Testis (tissue), 5 donors: ENCODE measurements at places on chromosomes 3 and 15.

GRCh38 chr3:131973731-131974130, 61.1 kb downstream of the CPNE4 start:
- H3K27ac ChIP-seq, result no peak overlapping the region
- H3K4me1 ChIP-seq, result peaks cover 10% of the 10 kb centered on the region
- DNase-seq, result no peak
- no peak overlapping the region for H3K4me3 ChIP-seq

DNA sequence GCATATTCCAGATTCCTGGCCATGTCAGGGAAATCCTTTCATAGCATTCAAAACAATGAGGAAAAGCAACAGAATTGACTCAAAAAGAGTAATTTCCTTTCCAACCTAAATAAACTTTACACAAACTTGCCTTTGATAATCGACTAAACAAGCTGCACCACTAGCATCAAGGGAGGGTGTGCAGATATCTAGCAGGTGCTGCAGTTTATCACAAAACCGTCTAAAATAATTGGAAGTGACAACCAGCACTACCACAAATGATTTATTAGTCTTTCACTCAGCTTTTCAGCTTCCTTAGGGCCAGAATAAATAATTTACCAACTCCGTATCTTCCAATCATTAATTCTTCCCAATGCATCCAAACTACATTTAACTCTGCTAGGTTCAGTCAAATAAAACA, 71.7 kb downstream of the TBC1D5 start:
- H3K4me3 ChIP-seq, result no peak overlapping the region
- DNase-seq, result no peak
- no peaks in the 10 kb centered on the region for H3K27me3 ChIP-seq
- no peak overlapping the region for H3K27ac ChIP-seq
- no peaks in the 10 kb centered on the region for H3K4me1 ChIP-seq

DNA sequence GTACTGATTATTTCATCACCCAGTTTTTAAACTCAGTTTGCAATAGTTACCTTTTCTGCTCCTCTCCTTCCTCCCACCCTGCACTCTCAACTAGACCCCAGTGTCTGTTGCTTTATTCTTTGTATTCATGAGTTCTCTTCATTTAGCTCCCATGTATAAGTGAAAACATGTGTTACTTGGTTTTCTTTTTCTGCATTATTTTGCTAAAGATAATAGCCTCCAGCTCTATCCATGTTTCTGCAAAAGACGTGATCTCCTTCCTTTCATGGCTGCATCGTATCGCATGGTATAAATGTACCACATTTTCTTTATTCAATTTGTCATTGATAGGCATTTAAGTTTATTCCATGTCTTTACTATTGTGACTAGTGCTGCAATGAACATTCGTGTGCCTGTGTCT, 79.0 kb downstream of the NAALADL2 start:
- DNase-seq, result no peak
- no peak overlapping the region for H3K27ac ChIP-seq
- no peaks in the 10 kb centered on the region for H3K4me1 ChIP-seq
- no peaks in the 10 kb centered on the region for H3K27me3 ChIP-seq
- H3K4me3 ChIP-seq, result no peak overlapping the region

DNA sequence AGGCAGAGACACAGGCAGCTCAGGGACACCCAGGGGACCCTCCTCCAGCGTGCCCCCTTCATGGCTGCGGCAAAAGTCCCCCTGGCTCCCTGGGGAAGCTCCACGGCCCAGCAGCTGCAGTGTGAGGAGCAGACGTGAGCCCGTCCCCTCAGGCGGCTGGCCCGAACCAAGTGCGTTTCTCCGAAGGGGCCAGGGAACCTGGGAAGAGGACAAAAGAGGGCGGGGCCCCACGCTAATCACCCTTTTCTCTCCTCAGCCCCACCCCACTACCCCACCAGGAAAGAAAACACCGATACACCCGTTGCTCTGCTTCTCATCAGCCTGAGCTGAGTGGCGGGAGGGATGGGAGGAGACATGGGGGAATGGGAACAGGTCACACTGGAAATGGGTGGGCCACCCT, at the start of gene MUC4:
MUC4 (minus strand) TSS at position 174 of the 400 bp plus-strand sequence; CDS start at position 62, 112 bp downstream.
- H3K36me3 ChIP-seq, result no peaks in the 10 kb centered on the region
- H3K27ac ChIP-seq, result no peak within 1 kb of the TSS
- no peak within 1 kb of the TSS for H3K4me3 ChIP-seq
- no peaks in the 10 kb centered on the region for H3K4me1 ChIP-seq
- H3K27me3 ChIP-seq, result no peaks in the 10 kb centered on the region
- DNase-seq, result no peak

- DNase-seq, result no peak
- no peak overlapping the region for H3K4me3 ChIP-seq
- no peaks in the 10 kb centered on the region for H3K27me3 ChIP-seq
Measured at GRCh38 chr3:13616359-13616758, 67.4 kb downstream of the FBLN2 start.

DNA sequence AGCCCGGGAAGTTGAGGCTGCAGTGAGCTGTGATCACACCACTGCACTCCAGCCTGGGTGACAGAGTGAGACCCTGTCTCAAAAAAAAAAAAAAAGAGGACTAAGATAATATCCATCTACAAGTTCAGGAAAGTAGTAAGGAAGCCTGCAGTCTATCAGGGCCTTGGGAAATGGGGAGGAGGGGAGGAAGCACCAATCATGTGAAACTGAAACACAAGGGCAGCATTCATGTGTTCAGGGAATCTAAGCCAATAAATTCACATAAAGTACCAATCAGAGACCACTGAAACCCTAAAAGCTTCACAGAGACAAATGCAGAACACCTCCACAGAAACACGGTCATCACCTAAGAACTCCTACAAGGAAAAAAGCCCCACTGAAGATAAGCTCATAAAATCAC, 22.9 kb upstream of the HHATL start:
- no peak overlapping the region for H3K27ac ChIP-seq
- H3K36me3 ChIP-seq, result no peaks in the 10 kb centered on the region
